Activated naive CD4-positive, alpha-beta T cell (primary cell): ENCODE measurements at places on chromosomes 2 and 18.

DNA sequence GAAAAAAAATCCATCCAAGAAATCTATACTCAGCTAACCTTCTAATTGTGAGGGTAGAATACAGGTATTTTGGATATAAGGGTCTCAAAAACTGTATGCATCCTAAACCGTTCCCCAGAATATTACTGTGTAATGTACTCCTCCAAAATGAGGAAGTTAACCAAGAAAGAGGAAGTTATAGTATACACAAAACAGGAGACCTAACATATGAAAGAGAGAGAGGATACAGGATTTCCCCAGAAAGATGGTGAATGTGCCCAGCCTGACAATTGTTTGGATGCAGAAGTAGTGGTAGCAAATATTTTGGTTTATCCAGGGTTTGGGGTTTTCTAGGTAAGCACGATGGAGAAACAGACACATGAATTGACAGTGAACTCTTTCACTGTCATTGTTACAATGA lies 50.6 kb downstream of the GALNT3 start:
- DNase-seq: no peak

DNA sequence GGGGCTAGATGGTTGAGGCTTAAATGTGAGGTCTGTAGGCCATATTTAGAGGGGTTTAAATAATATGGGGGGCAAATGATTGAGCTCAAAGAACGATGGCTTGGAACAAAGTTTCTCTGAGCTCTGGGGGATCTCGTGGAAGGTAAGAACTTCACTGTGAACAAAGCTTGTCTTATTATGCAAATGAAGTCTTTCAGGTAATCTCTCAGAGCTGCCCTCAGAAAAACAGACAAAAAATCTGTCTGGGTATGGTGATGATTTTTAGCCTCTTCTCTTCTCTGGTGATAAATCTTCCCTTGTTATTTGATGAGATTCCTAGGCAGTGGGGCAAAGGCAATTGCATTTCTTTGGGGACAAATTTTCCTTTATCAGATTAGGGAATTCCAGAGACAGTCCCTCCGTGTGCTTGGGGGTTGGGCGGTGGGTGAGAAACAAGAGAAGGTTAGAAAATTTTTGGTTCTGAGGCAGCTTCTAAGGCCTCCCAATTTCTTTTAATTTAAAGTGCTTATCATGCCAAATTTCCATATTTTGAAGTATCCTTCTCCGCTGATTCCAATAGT lies 760.4 kb downstream of the TSN start:
- no peak for DNase-seq

DNA sequence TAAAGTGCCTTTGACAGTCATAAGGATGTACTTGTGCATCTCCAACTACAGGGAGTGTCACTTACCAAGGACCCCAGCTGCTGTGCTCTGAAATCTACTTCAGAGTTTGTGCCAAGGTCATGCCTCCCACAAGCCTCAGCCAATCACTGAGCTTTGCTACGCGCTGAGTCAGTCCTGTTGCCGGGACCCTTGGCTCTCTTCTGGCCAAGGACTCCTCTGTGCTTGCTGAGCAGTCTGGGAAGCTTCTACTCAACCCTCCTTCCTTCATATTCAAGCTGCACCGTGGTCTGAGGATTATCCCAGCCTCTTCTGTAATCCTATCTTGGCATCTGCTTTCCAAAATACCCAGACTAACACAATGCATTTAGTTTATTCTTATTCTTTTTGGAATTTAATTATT lies 398.9 kb upstream of the FANCL start:
- DNase-seq: no peak

GRCh38 chr18:8139891-8140406 lies 469.3 kb upstream of the RAB12 start:
- DNase-seq: no peak

- no peak for DNase-seq
Observed at GRCh38 chr2:68767031-68767961, 32.7 kb downstream of the ARHGAP25 start.
